ENCODE measurements at places on chromosomes 6 and 20. TPM values are rescaled to one million over a fixed set of nuclear protein-coding genes. Genes with fewer than 3 reads are reported as not detected.

DNA sequence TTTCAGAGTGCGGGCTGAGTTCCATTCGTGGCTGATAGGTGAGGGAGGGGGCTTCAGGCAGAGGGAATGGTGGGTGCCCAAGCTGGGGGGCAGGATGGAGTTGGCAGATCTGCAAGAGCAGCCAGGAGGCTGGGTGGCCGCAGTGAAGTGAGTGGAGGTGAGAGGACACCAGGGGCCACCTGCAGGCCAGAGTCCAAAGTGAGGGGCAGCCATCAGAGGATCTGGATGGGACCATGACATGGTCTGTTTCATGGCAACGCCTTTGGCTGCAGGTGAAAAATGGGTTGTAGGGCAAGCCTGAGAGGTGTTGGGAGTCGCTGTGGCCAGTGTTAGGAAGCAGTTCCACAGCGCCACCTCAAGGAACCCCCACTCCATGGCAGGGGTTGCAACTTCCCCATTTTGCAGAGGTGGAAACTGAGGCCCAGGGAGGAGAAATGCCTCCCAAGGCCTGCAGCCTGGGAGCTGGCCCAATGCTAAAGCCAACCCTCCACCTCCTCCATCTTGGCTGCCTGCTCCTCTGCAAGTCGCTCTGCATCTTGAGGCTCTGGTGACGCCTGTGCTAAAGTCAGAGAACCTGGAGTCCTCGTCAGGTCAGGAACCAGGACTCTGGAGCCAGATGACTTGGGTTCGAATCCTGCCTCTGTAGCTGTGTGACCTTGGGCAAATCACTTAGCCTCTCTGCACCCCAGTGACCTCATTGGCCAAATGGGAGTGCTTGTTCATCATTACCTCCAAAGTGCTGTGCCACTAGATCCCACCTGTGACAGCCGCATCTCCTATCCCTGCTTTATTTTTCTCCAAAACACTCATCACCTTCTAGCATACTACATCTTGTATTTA lies 153.8 kb downstream of the CEBPB start:
- H3K27me3 ChIP-seq, result no peaks in the 10 kb centered on the region
- no peak for DNase-seq
- H3K4me1 ChIP-seq, result peaks cover 18% of the 10 kb centered on the region
- H3K27ac ChIP-seq, result no peak overlapping the region
- H3K36me3 ChIP-seq, result no peaks in the 10 kb centered on the region

DNA sequence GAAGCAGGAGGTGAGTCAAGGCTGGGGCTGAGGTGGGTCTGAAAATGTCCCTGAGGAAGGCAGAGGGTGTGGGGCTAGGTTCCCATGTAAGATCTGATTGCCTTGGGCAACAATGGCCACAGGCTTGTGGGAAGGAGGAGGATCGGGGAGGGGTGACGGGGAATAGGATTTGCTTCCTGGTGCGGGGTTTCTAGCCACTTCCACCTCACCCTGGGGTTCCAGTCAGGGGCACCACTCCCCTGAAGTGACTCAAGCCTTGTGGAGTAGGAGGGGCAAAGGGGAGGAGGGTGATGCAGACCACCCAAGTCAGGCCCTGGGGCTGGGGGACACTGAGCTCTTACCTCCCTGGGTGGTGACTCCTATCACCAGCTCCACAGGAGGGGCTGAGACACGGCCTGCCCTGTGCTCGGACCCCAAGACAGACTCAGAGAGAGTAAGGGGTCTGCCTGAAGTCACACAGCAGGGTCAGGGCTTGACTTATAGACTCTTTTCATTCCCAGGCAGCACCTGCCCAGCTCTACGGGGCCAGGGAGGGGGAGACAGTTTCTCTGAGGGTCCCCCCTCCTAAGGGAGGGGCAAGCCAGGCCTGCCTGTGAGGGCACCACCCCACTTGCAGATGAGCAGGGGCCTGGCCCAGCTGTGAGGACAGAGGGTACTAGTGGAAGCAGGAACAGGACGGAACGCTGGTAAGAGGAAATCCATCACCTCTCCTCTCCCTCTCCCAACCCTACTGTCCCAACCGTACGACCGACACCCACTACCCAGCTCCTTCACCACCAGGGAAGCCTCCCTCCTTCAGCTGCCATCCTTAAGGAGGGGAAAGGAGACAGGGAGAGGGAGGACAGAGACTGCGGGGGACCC lies 12.4 kb upstream of the SPDEF start:
- no peak overlapping the region for H3K4me3 ChIP-seq
- H3K27ac ChIP-seq, result no peak overlapping the region
- no peaks in the 10 kb centered on the region for H3K27me3 ChIP-seq
- DNase-seq, result no peak
- H3K4me1 ChIP-seq, result no peaks in the 10 kb centered on the region

- peaks cover 69% of the 10 kb centered on the region for H3K27me3 ChIP-seq
- DNase-seq, result no peak
- no peaks in the 10 kb centered on the region for H3K4me1 ChIP-seq
Observed at GRCh38 chr6:88167352-88167937, 1.3 kb upstream of the CNR1 start.

DNA sequence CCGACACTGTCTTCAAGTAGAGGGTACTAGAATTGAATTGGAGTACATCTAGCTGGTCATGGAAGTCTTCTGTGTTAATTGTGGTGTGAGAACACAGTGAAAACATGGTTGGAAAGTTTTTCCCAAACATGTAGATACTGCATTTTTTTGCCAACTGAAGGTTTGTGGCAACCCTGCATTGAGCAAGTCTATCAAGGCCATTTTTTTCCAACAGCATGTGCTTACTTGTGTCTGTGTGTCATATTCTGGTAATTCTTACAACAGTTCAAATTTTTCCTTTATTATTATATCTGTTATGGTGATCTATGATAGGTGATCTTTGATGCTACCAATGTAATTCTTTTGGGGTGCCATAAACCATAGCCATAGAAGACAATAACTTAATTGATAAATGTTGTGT lies 147.0 kb downstream of the MYB start:
- no peak overlapping the region for H3K4me3 ChIP-seq
- H3K4me1 ChIP-seq, result no peaks in the 10 kb centered on the region
- H3K27me3 ChIP-seq, result no peaks in the 10 kb centered on the region
- no peak overlapping the region for H3K27ac ChIP-seq

The MICB gene
- 4.1 TPM for total RNA-seq

The CTCFL gene
- total RNA-seq, result not detected

DNA sequence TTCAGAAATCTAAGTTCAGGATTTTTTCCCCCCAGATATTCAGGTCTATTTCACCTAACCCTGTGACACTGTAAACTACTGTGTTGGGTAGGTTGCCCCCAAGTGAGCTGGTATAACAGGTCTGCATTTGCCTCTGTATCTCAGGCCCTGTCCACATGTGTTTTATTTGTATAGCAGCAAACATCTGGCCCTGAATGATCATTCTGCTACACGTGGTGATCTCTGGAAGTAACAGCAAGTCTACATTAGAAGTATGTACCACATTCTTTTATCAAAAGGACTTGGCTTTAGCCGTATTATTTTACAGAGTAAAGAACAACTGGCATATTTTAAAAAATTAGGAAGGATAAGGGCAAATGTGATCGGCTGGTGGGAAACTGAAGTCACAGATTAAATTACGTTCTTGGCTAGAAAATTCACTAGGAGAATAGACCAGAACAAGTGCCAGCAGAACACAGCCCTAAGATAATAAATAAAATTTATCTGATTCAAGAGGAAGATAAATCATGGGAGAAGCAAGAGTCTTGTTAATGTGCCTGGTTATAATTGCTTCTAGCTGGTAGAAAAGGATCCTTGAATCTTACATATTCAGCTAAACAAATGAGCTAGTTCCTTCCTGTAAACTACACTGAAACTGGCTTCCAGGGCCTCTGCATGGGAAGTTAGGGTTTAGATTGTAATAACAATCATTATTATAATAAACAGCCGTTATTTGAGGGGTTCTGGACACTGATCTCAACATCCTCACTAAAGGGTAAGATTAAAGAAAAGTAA lies 192.1 kb downstream of the SAMD5 start:
- no peaks in the 10 kb centered on the region for H3K4me1 ChIP-seq
- no peak overlapping the region for H3K27ac ChIP-seq
- no peak for DNase-seq
- H3K4me3 ChIP-seq, result no peak overlapping the region
- H3K27me3 ChIP-seq, result no peaks in the 10 kb centered on the region
- no peaks in the 10 kb centered on the region for H3K36me3 ChIP-seq

GRCh38 chr6:11875325-11876109 lies 96.9 kb upstream of the ADTRP start:
- no peak for DNase-seq
- H3K27me3 ChIP-seq, result no peaks in the 10 kb centered on the region
- H3K27ac ChIP-seq, result no peak overlapping the region
- no peaks in the 10 kb centered on the region for H3K36me3 ChIP-seq
- H3K4me3 ChIP-seq, result no peak overlapping the region

- H3K4me1 ChIP-seq, result no peaks in the 10 kb centered on the region
- no peak overlapping the region for H3K4me3 ChIP-seq
- DNase-seq, result no peak
- no peak overlapping the region for H3K27ac ChIP-seq
- H3K27me3 ChIP-seq, result no peaks in the 10 kb centered on the region
Observed at GRCh38 chr6:138487102-138487604, 12.1 kb downstream of the NHSL1 start.

- H3K27me3 ChIP-seq, result no peaks in the 10 kb centered on the region
- no peaks in the 10 kb centered on the region for H3K4me1 ChIP-seq
- H3K27ac ChIP-seq, result no peak overlapping the region
- H3K4me3 ChIP-seq, result no peak overlapping the region
- DNase-seq, result no peak
- no peaks in the 10 kb centered on the region for H3K36me3 ChIP-seq
Observed at GRCh38 chr20:54456423-54456822, 19.0 kb upstream of the DOK5 start.

GRCh38 chr20:53736757-53737395 lies 143.2 kb upstream of the ZNF217 start:
- no peaks in the 10 kb centered on the region for H3K36me3 ChIP-seq
- peak overlapping the region; percentile 66 for H3K4me3 ChIP-seq
- H3K27me3 ChIP-seq, result no peaks in the 10 kb centered on the region
- peaks cover 77% of the 10 kb centered on the region for H3K4me1 ChIP-seq
- H3K27ac ChIP-seq, result peak overlapping the region; percentile 95
- DNase-seq, result peak; percentile 76

All from GM23248 (cell line).